ENCODE measurements at places on chromosomes 3 and 15. TPM values are rescaled to one million over a fixed set of nuclear protein-coding genes. Genes with fewer than 3 reads are reported as not detected.

DNA sequence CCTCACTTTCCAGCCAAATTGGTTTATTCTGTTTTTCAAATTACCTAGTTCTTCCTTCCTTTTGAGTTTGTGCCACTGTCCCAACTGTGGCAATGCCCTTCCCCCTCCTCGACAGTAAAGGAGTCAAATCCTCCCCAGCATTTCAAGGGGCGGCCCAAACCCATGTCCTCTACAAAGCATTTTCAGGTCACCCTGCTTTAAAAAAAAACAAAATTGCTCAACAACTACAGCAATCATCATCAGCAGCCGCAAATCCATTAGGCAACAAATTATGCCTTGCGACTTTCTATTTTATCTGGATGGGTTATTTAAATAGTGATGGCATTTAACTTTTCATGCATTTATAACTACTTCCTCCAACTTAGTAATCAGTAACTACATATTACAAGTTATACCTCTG lies 32.7 kb downstream of the PLD1 start:
- no peak for DNase-seq

DNA sequence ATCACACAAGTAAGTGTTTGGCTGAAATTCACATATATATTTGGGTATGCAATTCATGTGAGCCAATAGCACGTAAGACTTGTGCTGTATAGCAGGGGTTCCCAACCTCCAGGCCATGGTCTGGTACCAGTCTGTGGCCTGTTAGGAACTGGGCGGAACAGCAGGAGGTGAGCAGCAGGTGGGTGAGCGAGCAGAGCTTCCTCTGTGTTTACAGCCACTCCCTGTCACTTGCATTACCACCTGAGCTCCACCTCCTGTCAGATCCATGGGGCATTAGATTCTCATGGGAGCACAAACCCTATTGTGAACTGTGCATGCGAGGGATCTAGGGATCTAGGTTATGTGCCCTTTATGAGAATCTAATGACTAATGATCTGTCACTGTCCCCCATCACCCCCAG lies 59.7 kb downstream of the MAP3K13 start:
- no peak for DNase-seq

The ZNF385D gene
- 1.0 TPM for total RNA-seq

- DNase-seq, result peak; percentile 21
Measured at GRCh38 chr3:24101676-24102168, 156.6 kb downstream of the NR1D2 start.

The HEMK1 gene
- total RNA-seq, result 14.2 TPM

- DNase-seq, result no peak
Measured at GRCh38 chr3:183918178-183918577, 33.5 kb upstream of the PARL start.

GRCh38 chr3:159266779-159267178 lies 464.9 kb downstream of the MFSD1 start:
- peak; percentile 15 for DNase-seq

- DNase-seq, result no peak
Measured at GRCh38 chr15:88220443-88221335, 35.9 kb downstream of the NTRK3 start.

The RPLP1 gene
- 25.3 TPM for total RNA-seq

GRCh38 chr15:78672285-78673014 lies 31.4 kb upstream of the CHRNB4 start:
- DNase-seq, result peak; percentile 55

The EIF4E3 gene
- total RNA-seq, result 7.5 TPM

GRCh38 chr3:72446218-72447058 lies 401.8 kb downstream of the SHQ1 start:
- peak; percentile 20 for DNase-seq

The CFAP100 gene
- total RNA-seq, result not detected

DNA sequence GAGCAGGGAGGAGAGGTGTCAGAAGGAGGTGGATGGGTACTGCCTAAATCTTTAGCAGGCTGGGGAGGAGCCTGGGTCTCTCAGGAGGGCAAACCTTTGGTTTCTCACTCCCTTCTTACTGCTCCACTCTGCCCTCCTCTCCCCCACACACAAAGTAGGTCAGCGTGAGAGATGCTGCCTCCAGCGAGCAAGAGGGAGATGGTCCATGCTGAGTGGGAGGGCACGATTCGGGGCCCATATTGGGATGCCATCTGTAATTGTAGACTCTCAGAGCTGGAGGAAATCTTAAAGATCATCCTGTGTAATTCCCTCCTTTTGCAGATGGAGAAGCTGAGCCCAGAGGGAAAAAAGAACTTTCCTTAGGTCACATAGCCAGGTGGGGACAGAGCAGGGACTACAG lies 34.2 kb upstream of the SYN2 start:
- no peak for DNase-seq

- DNase-seq, result no peak
Measured at GRCh38 chr15:51677021-51677420, 4.3 kb upstream of the SCG3 start.

The ACKR2 gene
- 2.9 TPM for total RNA-seq

GRCh38 chr15:58511599-58511987 lies 79.8 kb downstream of the LIPC start:
- DNase-seq, result no peak

- DNase-seq, result no peak
Measured at GRCh38 chr3:34882764-34883163, 756.6 kb upstream of the ARPP21 start.

- no peak for DNase-seq
Measured at GRCh38 chr3:106945435-106945834, 431.8 kb upstream of the CCDC54 start.

The ZNF662 gene
- total RNA-seq, result 4.9 TPM

DNA sequence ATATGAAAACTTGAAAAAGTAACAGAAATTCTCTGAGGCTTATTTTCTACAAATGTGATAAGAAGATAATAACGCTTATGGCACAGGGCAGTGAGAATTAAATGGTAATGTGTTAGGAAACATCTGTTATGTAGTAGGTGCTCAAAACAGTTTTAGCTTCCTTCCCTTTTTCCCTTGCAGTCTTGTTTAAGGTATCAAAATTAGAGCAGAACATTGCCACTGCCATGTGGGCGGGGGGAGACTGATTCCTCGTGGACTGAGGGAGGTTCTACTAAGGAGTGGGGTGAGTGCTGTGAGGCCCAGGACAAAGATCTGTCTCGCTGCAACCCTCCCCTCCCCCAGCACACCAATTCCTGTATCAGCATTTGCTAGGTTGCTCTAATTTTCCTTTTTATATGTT lies 702.4 kb downstream of the TUSC7 start:
- no peak for DNase-seq

DNA sequence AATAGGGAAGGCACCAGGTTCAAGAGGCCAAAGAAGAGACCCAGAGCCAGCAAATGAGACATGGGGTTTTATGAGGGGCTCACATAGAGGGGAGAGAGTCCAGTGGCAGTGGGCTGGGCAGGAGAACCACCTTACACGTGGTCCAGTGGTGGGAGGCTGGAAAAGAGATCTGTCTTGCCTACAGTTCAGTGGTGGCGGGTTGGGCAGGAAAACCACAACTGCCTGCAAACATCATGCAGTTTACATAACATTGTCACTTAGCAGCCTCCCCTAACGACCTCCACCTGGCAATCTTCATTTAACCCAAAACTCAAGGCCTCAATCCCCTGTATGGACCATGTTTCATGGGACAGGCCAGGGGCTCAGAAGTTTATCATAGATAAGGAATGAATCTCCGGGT lies 29.1 kb downstream of the CRYGS start:
- no peak for DNase-seq

- DNase-seq, result no peak
Measured at GRCh38 chr15:100022391-100022790, 289.2 kb upstream of the LYSMD4 start.

The SCAANT1 gene
- total RNA-seq, result not detected

GRCh38 chr3:132880986-132881385 lies 157.2 kb upstream of the TMEM108 start:
- DNase-seq, result no peak

- DNase-seq, result no peak
Measured at GRCh38 chr3:134590766-134591165, 60.1 kb downstream of the KY start.

GRCh38 chr3:57840473-57840872 lies 84.4 kb downstream of the SLMAP start:
- no peak for DNase-seq

DNA sequence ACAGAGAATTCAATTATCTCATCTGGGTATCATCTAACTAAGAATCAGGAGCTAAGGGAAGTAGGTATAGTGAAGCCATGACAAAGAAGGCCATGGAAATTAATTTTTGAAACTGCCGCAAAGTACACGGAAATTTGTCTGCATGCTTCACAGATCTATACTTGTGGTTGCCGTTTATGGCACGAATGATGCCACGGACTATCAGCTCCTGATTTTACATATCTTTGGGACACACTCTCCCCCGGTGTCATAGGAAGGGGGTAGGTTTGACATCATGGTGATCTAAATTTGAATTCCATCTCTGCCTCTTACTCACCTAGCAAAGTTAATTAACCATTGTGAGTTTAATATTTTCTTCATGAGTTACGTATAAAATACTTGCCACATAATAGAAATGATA lies 14.0 kb downstream of the ARPP21 start:
- DNase-seq, result no peak

- no peak for DNase-seq
Measured at GRCh38 chr15:39434751-39435238, 146.1 kb upstream of the THBS1 start.

The GPR171 gene
- not detected for total RNA-seq

All from renal cortical epithelial cell (primary cell).